ENCODE measurements at places on chromosomes 13 and 19. TPM values are rescaled to one million over a fixed set of nuclear protein-coding genes. Genes with fewer than 3 reads are reported as not detected.

- no peak for DNase-seq
Measured at GRCh38 chr19:1873524-1874473, 10.4 kb upstream of the KLF16 start.

- no peak for DNase-seq
Measured at GRCh38 chr13:93727211-93728141, 500.9 kb downstream of the GPC6 start.

DNA sequence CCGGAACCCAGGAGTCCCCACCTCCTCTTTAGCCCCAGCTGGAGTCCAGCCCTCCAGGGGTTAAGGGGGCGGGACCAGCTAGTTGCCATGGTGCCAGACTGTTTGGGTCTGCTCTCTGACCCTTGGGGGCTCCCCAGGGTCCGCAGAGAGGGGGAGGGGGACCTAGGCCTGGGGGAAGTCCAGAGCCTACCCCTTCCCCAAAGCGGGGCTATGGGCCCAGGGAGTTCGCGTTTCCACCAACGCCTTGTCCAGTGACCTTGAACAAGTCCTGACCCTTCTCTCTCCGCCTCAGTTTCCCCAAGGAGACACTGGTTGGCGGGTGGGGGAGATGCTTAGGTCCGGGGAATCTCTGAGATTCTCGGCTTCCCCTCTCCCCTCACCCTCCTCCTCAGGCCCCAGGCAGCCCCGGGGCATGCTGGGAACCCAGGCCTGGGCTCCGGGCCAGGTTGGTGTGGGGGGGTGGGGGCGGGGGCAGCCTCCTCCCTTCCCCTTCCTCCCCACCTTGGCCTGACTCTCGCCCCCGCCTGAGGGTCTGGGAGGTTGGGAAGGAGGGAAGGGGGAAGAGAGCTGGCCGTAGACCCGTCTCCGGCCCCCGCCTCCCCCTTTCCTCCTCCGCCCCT lies 2.6 kb upstream of the SPACA6 start:
- peak; percentile 82 for DNase-seq

GRCh38 chr13:51523082-51523518 lies 61.2 kb upstream of the WDFY2 start:
- no peak for DNase-seq

GRCh38 chr13:98039964-98040363 lies 86.5 kb downstream of the IPO5 start:
- DNase-seq = no peak

DNA sequence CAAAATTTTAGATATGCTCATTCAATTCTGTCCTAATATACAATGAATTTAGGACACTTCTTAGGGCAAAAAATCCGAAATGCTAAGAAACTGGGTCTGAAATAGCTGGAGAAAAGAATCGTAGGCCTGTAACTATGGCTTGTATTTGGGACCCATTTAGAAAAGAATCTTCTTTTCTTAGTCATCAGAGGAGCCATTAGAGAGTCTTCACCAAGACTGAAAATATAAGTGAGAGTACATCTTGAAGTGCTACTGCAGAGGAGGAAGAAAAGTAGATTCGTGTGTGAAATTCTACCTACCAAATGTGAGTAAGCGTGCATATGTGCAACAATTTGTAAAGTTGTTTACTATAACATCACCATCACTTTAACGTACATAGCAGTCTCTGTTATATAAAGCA lies 8.8 kb upstream of the DACH1 start:
- no peak for DNase-seq

DNA sequence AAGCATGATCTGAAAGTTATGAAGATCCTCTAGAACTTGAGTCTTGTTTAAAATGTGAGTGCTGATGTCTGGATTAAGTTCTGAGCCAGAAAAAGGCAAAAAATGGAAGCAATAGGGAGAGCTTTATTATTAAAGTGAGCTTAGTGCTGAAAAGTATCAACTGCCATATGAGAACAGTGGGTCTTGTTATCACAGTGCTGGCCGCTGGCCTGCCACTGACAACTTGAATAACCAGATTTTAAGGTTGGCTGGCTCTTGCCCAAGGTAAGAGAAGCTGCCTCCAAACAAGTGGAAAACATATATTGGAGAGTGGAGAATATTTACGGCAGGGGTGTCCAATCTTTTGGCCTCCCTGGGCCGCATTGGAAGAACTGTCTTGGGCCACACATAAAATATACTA lies 33.9 kb downstream of the NUFIP1 start:
- DNase-seq = no peak

- no peak for DNase-seq
Measured at GRCh38 chr19:2812414-2813234, 7.0 kb upstream of the ZNF554 start.

DNA sequence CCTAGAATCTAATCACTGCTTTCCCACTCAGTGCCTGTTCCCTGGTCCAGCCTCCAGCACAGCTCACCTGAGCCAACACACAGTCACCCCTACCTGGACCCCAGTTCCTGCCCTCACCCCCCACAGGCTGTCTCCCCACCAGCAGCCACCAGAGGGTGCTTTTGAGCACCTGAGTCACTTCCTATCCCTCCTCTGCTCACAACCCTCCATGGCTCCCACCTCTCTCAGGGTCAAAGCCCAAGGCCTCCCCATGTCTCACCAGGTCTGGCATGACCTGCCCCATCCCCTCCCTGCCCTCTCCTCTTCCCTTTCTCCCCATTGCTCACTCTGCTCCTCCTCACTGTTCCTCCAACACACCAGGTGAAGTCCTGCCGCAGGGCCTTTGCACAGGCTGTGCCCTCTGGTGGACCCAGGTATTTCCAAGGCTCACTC lies 7.1 kb upstream of the DPP9 start:
- DNase-seq = no peak

DNA sequence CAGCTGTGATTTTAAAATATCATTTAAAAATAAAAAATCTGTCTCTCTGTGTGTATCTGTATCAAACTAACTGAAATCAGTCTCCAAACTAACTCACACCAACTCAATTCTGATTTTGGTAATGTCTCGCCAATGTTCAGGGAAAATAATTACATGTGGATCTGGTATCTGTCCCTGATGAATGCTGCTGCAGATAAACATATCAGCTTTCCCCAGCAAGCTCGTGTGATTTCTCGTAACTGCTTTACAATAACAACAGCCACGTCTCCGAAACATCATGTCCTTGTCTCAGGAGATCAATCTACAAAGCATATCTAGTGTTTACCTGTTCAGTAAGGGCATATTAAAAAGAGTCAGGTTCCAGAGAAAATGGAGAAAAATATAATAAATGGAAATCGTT lies 129.0 kb downstream of the IRS2 start:
- DNase-seq = no peak

DNA sequence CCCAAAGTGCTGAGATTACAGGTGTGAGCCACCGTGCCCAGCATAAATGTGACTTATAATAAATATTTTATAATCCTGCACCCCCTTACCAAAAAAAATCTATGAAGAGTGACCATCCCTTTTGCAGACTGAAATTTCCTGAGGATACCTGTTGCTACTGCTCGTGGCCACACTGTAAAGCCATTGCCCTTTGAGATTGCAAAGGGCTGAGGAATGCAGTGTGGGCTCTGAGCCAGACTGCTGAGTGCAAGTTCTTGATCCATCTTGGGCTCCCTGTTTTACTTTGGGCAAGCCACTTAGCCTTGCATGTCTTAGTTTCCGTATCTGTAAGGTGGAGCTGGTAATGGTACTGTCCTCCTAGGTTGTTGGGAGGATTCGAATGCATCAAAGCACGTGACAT lies 23.4 kb downstream of the SIPA1L3 start:
- no peak for DNase-seq

GRCh38 chr13:40539576-40540327 lies 126.7 kb downstream of the FOXO1 start:
- DNase-seq = no peak

The KCTD15 gene
- total RNA-seq = 193 TPM

- no peak for DNase-seq
Measured at GRCh38 chr13:29125191-29125933, 305.2 kb downstream of the MTUS2 start.

- DNase-seq = no peak
Measured at GRCh38 chr13:31367410-31367809, 167.6 kb downstream of the B3GLCT start.

- DNase-seq = no peak
Measured at GRCh38 chr13:28171266-28171665, 32.9 kb downstream of the PAN3 start.

The KCNK6 gene
- total RNA-seq = not detected

The KLF5 gene
- total RNA-seq = 7.9 TPM

- DNase-seq = no peak
Measured at GRCh38 chr19:48845384-48845783, 9.1 kb upstream of the HSD17B14 start.

The GPR12 gene
- total RNA-seq = not detected

The C19orf44 gene
- 9.7 TPM for total RNA-seq

The TMEM38A gene
- 9.9 TPM for total RNA-seq

- DNase-seq = no peak
Measured at GRCh38 chr13:47069133-47069532, 172.3 kb upstream of the HTR2A start.

Data from Caki2 (cell line).